ENCODE measurements at places on chromosomes 7 and 10. TPM values are rescaled to one million over a fixed set of nuclear protein-coding genes. Genes with fewer than 3 reads are reported as not detected.
A peak's percentile ranks its signal among the peaks of the same experiment; 100 is the strongest.

The ASIC3 gene
- total RNA-seq, result under 0.01 TPM

DNA sequence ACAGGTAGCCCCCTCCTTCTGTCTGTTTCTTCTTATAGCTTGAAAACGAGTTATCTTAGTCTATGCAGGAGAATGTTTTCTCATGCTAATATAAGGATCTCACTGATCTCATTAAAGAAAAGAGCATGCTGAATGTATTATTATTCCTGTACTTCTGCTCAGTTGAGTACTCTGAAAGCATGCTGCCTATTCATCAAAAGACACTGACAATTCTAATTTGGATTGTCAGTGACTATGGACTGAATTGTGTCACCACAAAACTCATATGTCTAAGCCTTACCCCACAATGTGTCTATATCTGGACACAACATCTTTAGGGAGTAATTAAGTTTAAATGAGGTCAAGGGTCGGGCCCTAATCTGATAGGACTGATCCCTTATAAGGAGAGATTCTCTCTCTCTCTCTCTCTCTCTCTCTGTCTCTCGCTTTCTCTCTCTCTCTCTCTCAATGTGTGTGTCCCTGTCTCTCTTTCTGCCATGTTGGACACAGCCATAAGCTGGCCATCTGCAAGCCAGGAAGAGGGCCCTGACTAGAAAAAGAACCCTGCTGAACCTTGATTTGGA, 98.4 kb downstream of the GNAT3 start:
- no peak for DNase-seq

GRCh38 chr10:95246582-95247051, 44.2 kb downstream of the PDLIM1 start:
- DNase-seq, result peak; percentile 83

DNA sequence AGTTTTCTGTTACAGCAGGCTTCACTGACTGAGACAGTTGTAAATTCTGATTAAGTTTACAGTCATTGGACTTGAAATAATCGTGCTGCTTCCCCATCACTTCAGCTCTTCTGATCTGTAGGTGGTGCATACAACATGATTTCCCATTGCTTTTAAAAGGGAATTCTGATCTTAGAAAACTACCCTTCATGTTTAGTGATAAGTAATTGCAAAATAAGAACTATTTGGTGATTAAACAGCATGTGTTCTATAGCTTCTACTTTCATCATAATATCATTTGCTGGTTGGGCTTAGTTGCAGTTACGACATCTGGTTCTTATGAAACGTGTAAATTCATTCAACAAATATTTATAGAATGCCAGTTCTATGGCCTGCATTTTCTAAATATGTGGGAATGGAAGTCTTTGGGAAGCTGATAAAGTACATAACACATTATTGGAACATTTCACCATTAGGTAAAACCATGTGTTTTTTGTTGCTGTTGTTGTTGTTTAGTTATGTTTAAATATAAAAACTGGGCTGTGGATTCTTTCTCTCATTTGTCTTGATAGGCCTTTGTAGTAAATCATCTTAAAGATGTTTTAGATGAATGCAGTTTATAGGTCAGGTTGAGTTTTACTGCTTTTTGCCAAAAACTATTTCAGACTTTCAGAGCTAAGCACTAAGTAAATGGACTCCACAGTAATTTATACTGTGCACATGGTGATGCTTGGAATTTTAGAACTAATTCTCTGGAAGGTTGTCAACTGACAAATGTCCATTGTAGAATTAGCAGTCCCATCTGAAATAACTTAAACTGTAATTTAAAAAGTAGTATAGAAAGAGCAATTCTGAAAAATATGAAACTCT, 13.1 kb downstream of the GNAI1 start:
- no peak for DNase-seq

GRCh38 chr7:1719913-1720312, 49.8 kb downstream of the ELFN1 start:
- no peak for DNase-seq

GRCh38 chr10:60236869-60237524, 152.7 kb downstream of the ANK3 start:
- peak; percentile 21 for DNase-seq

- no peak for DNase-seq
Measured at GRCh38 chr10:116611153-116611545, 9.6 kb upstream of the PNLIPRP2 start.

DNA sequence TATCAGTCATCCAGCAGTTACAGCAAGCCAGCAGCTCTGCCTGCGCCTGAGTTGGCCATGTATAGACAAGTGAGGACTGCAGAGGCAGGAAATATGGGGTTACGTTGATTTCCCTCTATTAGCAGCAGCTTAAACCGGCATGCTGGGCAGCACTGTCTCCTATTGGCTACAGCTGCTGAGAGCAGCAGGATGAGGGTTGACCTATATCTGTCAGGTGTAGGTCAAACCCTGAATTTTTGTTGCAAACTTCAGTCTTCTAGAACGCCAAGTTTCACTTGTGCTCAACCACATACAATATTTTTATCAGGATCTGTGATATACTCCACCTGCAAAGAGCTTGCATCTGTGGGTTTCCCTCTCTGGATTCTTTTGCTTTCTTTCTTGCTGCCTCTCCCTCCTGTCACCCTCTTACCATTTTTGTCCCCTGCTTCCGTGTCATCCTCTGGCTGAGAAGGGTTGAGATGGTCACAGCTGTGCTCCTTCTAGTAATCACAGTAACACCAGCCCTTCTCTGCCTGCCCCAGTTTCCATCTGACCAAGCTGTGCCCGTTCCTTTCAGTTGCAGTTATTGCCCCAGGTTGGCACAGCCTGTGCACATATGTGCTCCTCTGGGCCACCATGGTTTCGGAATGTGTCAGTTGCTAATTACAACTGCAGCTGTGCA, 23.8 kb upstream of the GLCCI1 start:
- peak; percentile 17 for DNase-seq
